Stimulated activated CD4-positive, alpha-beta T cell treated with anti-CD3 and anti-CD28 coated beads, Interleukin-12 subunit alpha, Interleukin-12 subunit beta, amount 100 ng/mL, for 24 hours (primary cell): ENCODE measurements at places on chromosomes 7 and 10.

- DNase-seq: no peak
Observed at GRCh38 chr7:7977774-7978173, 9.2 kb downstream of the GLCCI1 start.

DNA sequence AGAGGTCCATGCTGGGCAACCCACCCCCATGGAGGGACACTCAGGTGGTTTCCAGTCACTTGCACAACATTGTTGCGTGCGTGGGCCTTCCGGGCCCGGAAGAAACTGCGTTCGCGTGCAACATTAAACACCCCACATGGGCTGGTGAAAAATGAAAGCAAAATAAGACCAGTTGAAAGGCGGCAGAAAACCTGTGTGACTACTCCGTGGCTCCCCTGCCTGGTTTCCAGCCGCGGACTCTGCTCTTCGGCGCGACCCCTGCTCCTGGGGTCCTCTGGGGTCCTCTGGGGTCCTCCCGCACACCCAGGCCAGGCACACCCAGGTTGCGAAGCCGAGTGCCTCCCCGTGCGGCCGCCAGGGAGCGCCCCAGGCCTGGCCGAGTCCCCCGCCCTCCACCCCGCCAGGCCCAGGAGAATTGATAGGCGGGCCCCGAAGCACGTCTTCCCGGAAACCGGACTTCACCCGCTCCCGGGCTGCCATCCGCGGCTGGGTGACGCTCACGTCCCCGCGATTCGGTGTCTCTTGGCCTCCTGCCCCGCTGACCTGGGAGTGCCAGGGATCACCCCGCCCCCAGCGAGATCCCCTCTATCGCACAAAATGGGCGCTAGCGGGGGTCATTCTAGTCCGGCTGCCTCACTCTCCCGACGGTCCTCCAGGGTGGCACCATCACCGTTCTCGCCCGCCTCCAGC, 1.9 kb upstream of the SH2D4B start:
- DNase-seq: peak; percentile 59

- no peak for DNase-seq
Observed at GRCh38 chr10:58734664-58735063, 222.0 kb downstream of the BICC1 start.

DNA sequence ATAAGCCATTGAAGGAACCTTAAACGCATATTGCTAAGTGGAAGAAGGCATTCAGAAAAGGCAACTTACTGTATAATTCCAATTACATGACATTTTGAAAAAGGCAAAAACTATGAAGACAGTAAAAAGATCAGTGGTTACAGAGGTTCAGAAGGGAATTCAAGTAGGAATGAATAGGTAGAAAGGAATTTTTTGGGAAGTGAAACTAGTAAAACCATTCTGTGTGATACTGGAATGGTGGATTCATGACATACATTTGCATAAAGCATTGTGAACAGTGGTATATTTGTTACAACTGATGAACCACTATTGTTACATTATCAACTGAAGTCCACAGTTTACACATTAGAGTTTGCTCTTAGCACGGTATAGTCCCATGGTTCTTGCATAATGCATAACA, 114.2 kb upstream of the GPR22 start:
- no peak for DNase-seq

DNA sequence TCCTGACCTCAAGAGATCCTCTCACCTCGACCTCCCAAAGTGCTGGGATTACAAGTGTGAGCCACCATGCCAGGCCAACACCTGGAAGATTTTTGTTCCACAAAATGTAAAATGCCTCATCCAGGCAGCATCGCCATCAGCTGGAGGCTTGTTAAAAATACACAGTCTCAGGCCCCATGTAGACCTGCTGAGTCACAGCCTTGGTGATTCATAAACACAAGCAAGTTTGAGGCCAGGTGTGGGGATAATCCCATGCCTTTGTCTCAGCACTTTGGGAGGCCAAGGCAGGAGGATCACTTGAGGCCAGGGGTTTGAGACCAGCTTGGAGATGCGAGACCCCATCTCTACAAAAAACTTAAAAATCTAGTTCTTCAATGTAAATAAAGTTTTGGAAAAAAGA, 49.1 kb upstream of the FOXK1 start:
- no peak for DNase-seq

DNA sequence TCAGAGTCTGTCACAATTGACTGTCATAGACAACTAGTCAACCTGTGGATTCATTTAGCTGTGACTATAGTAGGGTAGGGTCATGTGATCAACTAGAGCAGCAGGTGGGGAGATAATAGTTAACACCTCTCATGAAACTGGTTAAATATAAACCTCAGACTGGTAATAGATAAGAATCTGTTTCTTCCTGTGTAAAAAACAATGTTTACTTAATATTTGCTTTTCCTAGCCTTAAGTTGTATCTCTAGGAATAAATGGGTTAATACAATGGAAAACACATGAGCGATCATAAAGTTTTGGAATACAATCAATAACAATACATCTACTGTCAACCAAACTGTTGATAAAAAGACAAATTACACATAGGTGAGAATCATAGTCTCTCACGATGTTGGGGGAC, 43.4 kb upstream of the ITGB8 start:
- no peak for DNase-seq

DNA sequence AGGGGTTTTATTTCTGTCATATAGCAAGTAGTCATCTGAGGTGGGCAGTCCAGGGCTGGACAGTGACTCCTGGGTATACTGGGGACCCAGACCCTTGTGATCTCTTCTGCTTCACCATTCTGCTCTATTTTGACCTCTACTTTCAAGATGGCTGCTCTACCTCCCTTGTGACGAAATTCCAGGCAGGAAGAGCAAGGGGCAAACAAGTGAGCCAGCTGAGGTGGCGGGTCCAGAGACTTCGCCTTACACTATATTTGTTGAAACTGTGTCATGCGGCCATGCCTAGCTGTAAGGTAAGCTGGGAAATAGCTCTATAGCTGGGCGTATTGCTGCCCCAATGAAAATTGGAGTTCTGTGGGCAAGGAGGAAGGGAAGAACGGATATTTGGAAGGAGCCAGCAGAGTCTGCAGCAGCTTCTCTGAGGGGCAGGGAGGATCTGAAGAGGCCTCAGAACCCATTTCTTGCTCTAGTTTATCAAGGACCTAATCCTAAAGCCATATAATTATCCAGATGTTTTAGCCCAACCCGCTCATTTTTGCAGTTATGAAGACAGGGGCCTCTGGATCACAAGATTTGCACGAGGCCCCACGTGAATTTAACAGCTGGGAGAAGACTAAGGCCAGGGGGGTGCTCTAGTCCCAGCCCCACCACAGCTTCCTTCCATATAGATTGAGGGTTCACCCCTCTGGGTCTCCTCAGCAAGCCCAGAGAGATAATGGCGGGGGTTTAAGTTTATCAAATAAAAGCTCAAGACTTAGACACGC, 7.7 kb upstream of the CPA1 start:
- DNase-seq: no peak

DNA sequence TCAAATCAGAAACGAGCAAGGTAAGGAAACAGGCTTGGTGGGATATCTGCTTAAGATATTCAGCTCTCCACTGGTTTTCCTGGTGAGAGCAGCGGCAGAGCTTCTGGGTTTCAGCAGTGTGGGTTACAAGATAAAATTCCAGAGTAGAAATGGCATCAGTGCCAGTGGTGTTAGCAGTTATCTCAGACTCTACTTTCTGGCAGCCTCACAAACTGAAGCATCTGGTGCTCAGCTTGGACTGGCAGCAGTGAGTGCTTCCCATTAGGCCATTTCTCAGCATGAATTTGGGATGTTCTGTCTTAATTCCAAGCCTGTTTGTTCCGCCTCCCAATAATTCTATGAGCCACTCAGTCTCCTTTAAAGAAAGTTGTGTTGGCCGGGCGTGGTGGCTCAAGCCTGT, 6.9 kb upstream of the GSTO2 start:
- no peak for DNase-seq

GRCh38 chr10:1123198-1123597, 67.0 kb downstream of the WDR37 start:
- DNase-seq: no peak

GRCh38 chr10:76127984-76128589, 696.7 kb downstream of the LRMDA start:
- DNase-seq: no peak

GRCh38 chr7:151744656-151745638, 132.0 kb downstream of the PRKAG2 start:
- no peak for DNase-seq

DNA sequence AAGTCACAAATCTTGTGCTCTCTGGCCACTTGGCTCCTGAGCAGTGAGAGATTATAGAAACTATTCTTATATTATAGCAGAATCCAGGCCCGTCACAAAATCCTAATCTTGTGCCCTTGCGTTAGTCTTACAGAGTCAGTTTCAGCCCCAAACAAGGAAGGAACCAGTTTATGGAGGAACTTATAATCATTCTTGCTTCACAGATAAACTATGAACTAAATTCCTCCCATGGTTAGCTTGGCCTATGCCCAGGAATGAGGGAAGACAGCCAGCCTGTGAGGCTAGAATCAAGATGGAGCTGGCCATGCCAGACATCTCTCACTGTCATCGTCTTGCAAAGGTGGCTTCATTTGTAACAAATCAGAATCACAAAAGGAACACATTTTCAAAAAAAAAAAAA, 199.7 kb upstream of the PITRM1 start:
- DNase-seq: no peak

- no peak for DNase-seq
Observed at GRCh38 chr7:26489391-26489790, 197.7 kb downstream of the SNX10 start.

- DNase-seq: no peak
Observed at GRCh38 chr7:89054361-89054760, 258.8 kb upstream of the TEX47 start.

DNA sequence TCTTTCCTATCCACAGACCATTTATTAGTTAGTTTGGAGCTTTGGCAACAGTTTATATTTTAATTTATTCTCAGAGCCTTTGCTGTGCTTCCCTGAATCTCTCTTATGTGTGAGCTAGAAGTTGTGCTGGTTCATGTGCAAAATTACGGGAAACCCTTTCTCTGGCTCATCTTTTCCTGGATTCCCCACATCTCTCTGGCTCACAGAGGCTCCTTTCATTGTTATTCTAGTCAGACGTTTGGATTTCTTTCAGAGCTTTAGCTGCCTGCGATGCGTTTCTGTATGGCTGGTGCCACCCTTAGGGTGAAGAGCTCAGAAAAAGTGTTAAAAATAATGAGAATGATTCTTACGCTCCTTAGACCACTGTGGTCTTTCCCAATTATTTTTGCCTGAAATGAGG, 53.3 kb downstream of the TPST1 start:
- DNase-seq: no peak

- no peak for DNase-seq
Observed at GRCh38 chr7:104862719-104863118, 151.3 kb upstream of the KMT2E start.
